ENCODE measurements at places on chromosomes 12 and 14.
A peak's percentile ranks its signal among the peaks of the same experiment; 100 is the strongest.

- no peak for ATAC-seq
These were observed 115.7 kb upstream of the GSC start for GRCh38 chr14:94885481-94886155.

DNA sequence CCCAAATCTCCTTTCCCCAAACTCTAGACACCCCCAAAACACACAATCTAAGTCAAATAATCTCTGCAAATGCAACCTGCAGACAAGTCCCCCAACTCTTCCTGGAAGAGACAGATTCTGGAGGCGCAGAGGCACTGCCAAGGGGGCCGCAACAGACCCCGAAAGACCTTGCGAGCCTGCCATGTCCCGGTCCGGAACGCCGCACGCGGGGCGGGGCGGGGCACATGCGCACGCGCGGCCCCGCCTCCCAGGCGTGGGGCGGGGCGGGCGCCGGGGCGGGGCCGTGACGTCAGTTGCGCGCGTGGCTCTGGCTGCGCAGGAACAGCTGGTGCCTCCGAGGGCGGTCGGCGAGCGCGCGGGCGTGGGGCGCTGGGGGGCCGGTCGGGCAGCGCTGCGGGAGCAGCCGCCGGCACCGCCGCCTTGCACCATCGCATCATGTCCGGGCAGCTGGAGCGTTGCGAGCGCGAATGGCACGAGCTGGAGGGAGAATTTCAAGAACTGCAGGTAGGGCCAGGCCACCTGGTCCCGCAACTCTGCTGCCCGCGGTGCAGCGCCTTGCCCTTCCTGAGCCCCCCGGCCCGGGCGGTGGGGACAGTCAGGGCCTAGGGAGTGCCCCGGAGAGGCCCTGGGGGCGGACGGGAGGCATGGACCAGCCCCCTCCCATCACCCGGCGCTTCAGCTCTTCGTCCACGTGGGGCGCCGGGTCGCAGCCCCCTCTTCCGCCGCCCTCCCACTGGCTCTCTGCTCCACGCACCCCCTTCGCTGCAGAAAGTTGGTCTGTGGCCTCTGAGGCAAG, at the start of gene TMEM120B:
Gene TMEM120B, plus strand, starts transcription at position 292 of the 796 bp plus-strand sequence. Its CDS starts 144 bp downstream, at position 436.
- ATAC-seq, result peak; percentile 68

DNA sequence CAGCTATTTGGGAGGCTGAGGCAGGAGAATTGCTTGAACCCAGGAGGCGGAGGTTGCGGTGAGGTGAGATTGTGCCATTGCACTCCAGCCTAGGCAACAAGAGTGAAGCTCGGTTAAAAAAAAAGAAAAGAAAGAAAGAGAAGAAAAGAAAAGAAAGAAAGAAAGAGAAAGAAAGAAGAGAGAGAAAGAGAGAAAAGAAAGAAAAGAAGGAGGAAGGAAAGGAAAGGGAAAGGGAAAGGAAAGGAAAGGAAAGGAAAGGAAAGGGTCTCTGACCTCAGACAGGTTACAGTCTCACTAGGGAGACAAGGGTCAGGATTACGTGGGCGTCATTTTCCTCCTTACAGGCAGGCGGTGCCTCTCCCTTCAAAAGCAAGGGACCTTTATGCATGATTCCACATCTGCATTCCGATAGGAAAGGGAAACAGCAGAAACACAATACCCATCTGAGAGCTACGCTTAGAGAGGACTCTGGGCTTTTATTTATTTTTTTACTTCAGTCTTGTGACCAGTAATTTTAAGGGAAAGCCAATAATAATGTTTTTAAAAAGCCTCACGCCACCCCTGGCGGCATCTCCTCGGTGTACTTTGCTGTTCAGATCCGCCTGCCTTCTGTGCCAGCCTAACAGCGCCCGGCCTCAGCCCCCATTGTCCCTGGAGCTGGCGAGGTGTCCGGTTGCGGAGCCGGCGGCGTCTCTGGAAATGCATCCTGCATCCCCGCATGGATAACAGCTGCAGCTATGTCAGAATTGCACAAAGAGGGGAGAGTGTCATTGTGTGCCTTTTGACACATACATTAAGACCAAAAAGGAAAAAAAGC, 945 bp upstream of the HIP1R start:
- ATAC-seq, result peak; percentile 88

DNA sequence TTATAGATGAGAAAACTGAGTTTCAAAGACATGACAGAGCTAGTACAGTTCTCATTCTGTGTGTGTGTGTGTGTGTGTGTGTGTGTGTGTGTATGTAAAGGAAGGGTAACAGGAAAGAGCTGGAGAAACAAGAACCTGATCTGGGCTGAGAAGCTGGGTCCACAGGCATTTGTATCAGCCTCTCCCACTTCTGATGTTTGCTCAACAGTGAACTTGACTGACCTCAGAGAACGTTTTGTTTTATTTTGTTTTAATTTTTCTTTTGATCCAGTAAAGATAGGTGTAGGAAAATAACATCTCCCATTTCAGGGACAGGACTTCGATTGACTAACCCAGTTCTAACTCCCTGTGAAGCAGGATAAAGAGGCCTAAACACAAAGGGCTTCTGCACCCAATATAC, 85.4 kb downstream of the STXBP6 start:
- no peak for ATAC-seq

All from SK-N-SH treated with all-trans-retinoic acid at 6 μM for 48 hours (cell line).